Stimulated activated CD8-positive, alpha-beta memory T cell treated with anti-CD3 and anti-CD28 coated beads, Interleukin-4, amount 100 ng/mL, for 4 hours (primary cell): ENCODE measurements at places on chromosomes 5 and 9.

DNA sequence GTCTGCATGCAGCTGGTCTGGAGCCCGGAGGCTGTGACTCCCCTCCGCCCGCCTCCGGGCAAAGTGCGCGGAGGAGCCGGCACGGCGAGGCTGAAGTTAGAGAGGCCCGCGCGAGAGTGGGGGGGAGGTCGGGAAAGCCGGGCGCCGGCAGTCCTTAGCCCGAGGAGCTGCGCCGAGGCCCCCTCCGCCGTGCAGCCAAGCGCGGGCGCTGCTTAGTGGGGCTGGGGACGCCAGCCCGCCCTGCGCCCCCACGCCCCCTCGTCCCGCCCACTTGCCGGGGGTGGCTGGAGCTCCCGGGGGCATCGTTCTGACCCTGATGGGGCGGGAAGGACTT is 403 bp downstream of the NINJ1 start:
- peak; percentile 41 for DNase-seq

- DNase-seq, result no peak
Observed at GRCh38 chr5:119269061-119269944, 86.5 kb upstream of the TNFAIP8 start.

- DNase-seq, result no peak
Observed at GRCh38 chr5:68189613-68190012, 25.9 kb upstream of the PIK3R1 start.

DNA sequence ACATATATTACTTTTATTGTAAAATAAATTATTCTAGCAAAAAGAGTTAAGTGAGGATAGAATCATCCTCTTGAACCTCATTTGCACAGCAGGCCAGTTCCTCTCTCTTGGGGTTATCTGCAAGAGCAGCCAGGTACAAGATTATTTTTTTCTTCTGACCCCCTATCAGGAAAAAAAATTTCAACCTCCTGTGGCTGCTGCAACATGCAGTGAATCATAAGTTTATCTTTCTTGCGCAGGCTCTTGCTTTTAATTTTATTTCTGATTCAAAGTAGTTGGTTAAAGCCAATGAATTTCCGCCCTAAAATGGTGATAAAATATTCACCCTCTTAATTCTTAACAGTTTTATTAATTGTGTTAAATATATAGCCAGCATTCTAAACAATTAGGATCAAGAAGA is 69.7 kb upstream of the PPP3R2 start:
- no peak for DNase-seq

DNA sequence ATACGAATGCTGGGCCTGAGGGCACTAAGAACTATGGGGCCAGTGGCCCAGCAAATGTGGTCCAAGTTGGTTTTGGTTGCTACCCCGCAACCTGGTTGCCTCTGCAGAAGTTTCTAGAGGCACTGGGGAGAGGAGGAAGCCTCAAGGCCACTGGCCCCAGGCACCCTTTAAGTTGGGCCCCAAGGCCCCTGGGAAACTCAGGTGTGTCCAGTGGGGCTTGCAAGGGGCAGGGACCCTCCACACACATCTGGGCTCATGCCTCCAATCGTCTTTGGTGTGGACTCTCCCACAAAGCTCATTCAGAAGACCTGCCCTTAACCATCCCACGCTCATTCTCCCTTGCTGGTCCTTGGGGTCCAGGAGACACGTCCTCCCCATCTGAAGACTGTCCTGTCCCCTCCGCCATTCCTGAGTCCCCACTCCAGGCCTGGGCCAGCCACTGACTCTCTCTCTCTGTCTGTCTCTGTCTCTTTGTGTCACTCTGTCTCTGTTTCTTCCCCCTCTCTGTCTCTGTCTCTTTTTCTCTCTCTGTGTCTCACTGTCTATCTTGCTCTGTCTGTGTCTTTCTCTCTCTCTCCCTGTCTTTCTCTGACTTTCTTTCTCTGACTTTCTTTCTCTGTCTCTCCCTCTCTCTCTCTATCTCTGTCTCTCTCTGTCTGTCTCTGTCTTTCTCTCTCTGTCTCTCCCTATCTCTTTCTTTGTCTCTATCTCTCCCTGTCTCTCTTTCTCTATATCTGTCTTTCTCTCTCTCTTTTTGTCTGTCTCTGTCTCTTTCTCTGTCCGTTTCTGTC is 3.3 kb upstream of the SLC6A19 start:
- DNase-seq, result no peak

- no peak for DNase-seq
Observed at GRCh38 chr9:122821278-122821943, 7.0 kb downstream of the PDCL start.

- no peak for DNase-seq
Observed at GRCh38 chr5:146699138-146699537, 179.4 kb downstream of the PPP2R2B start.

DNA sequence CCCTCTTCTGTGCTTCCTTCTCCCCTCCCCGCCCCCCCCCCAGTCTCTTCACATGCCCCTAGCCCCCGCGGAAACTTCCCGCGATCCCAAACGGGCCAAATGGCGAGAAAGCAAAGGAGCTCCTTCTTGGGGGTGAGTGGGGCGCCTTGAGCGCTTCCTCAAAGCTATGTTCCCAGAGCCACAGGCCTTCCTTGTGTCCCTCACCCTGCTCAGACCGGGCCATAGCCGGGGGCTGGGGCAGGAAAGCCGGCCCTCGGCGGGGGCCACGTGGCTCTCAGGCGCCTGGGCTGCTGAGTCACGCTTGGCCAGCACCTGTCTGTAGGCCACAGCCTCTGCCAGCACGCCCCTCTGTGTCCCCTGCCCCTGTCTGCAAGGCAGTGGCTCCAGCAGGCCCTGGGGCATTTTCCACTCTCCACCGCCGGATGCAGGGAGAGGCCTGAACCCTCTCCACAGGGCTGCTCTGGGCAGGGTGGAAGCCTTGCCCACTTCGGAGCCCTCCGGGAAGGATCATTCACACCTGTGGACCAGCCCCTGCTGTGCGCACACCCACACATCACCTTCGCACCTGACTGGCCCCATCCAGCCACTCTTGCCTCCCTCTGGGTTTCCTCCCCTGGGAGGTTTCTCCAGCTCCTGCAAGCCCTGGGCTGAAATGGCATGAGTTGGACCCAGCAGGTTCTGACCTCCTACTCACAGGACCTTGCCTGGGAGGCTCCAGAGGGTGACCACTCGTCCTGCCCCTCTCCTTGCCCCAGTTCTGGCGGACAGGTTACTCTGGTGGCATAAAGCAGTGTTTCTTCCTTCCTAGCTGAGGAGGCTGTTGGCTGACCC is 1.2 kb upstream of the SQSTM1 start:
- no peak for DNase-seq

DNA sequence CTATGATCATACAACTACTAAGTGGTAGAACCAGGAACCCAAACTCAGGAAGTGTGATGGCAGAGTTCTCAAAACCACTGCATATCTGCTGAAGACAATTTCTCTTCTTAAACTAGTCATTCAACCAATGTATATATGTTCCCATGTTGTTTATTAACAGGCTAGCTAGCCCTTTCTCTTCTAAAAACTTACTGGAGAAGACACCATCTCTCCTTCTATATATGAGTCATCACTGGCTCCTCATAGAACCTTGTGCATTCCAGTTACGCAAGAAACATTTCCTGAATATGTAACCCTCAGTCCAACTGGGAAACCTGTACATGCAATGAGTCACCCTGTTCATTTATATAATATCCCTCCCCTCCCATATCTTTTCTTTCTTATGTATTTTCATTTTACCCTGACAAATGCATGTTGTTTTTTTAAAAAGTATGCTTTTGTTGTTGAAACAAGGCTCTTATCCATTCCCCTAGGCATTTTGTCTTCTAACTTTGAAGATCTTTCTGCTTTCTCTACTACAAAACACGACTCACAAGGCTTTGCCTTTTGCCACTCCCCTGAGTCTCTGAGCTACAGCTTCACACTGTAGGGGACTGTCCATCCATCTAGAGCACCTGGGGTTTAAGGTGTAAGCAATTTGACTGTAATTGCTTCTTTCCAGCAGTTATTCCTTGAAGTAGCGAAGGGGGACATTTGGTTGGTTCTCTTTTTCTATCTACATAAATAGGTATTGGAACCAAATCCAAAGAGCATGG is 119.5 kb downstream of the ANXA1 start:
- no peak for DNase-seq

DNA sequence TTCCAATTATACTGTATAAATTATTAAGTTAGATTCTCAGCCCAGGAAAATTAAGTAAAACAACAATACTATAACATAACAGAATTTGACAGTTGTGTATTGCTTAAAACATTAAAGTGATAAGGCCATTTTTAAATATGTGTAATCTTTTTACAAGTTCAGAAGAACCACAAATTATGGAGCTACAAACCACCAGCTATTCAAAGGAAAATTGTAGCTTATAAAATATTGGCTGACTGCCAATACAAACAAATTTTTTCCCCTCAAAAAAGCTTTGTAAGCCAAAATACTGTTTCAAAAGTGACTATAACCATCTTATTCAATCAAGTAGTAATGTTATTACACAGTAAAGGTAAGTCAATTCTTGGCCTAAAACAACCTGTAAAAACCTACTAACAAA is 21.9 kb downstream of the STRBP start:
- no peak for DNase-seq

GRCh38 chr9:95506428-95506677 is 10.4 kb downstream of the PTCH1 start:
- DNase-seq, result no peak

DNA sequence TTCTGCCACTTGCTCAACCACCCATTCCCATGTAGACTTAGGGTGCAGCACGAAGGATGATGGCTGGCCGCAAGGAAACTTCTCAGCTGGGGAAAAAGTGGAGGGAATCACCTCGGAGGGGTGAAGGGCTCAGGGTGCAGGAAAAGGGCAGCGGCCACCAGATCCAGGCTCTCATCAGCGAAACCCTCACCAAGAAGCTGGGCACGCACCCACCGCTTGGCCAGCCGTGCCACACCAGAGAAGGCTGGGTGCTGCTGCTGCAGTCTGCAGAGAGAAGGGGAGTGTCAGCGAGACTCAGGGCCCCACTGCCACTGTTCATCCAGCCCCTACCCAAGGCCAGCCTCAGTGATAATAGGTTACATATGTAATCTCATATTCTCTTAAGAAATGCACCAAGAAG is 8.6 kb downstream of the NOL6 start:
- no peak for DNase-seq

DNA sequence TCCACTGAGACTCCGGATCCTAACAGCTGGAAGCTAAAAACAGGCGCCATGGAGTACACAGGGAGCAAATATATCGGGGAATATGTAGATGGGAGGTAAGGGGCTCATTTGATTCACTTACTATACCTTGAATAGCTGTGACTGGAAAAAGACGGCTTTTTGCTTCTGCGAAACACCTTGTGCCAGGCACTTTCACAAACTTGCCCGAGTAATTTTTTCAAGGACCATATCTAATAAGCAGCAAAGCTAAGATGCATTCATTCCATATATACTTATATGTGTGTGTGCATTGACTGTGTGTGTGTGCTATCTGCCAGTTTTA is 178 bp downstream of the MORN5 start:
- no peak for DNase-seq

- DNase-seq, result no peak
Observed at GRCh38 chr5:146249801-146250200, 46.4 kb downstream of the RBM27 start.

DNA sequence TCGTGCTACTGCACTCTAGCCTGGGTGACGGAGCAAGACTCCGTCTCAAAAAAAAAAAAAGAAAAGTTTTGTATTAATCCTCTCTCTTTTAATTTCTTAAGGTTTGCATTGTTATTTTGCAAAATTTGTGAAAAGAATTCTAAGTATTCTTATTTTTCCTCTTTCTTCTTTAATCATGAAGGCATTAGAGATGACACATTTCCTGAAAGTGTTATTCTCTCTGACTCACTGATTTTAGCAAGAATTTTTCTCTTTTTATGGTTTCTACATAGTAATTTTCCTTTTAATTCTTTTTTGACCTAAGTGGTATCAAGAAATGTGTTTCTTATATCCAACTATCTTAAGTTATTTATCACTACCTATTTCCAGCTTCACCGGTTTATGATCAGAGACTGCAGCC is 78.0 kb downstream of the NSUN2 start:
- DNase-seq, result no peak

DNA sequence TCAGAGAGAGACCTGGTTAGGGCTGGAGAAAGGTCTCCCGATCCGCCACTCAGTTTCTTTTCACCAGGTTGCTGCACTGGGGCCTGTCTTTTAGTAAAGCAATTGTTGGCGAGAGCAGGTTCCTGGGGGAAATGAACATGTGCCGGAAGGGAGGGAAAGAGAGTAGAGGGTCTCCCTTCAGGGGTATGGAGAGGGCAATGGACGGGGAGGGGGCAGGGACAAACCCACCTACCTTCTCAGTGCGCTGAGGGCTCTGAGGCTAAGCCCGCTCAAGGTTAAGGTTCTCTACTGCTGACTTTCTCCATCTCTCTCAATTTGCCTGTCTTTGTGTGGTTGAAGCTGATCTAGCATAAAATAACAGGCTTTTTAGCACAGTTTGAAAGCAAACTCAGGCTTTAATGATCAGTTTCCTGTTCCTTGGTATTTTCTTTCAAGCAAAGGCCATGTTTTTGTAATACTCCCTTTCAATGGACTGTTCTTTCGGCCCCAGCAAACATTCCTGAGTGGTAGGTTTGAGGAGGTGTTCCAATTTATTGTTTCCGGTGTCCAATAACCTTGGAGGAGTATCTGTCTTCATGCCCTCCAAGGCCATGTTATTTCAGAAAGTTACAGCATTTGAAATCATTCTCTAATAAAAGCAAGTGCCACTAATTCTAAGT is 25.5 kb upstream of the TRAF1 start:
- no peak for DNase-seq

DNA sequence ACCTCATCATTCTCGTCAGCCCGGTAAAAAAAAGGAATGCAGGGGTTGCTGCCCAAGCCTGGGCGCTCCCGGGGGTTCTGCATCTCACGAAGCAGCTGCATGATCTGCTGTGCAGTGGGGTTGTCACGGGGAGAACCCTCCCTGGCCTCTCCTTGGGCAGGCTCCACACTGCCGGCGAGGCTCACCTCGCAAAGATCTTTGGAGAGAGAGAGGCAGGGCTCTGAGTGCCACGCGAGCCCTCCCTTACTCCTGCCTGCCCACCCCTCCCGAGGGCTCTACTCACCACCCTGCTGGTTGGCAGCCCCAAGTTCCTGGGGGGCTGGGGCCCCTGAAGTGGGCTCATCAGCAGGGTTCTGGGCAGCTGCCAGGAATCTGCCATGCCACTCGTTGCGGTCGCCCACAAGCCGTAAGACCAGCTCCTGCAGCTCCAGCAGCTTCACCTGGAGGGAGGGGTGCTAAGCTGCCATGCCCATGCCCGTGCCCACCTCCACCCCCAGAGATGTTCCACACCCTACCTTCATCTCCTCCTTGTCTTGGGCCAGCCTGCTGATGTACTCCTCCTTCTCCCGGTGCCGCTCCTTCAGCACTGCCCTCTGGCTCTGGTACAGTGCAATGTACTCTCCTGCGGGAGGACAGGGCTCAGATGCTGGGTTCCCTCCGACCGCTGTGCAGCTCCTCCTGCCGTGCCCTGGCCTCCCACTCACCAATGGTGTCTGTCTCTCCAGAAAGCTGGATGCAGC is 18.6 kb downstream of the GOLGA2 start:
- no peak for DNase-seq

GRCh38 chr9:72443855-72444254 is 77.6 kb upstream of the TMC1 start:
- no peak for DNase-seq

GRCh38 chr9:136796238-136796774 is at the start of gene CCDC183:
Gene CCDC183 (plus strand): TSS chr9:136796338. CDS start chr9:136796398, 60 bp downstream.
- no peak for DNase-seq

GRCh38 chr9:129713402-129713679 is 39.5 kb downstream of the PTGES start:
- no peak for DNase-seq

- DNase-seq, result no peak
Observed at GRCh38 chr5:102018690-102019089, 277.4 kb downstream of the SLCO4C1 start.

GRCh38 chr9:3980771-3981170 is 319.1 kb downstream of the GLIS3 start:
- DNase-seq, result no peak

- DNase-seq, result no peak
Observed at GRCh38 chr9:2838371-2839000, 5.4 kb downstream of the PUM3 start.
